ENCODE measurements at places on chromosomes 4 and X.

DNA sequence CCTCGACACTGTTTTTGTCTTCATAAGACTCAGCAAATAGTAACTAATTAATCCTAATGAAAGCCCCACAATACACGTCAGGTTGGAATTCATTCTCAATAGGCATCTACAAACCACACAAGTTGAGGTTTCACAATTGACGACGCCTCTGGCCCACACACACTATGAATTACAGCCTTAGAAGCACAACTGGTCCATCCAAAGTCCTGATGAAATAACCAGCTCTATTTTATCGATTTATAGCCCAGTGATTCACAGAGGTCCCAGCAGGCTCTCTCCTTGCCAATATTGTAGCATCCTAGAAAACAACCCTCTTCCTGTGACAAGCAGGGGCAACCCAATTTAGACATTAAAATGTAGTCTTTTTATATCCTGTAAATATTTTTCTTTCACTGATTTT is 112.1 kb downstream of the NR3C2 start:
- no peak for ATAC-seq

- no peak for ATAC-seq
These were observed 20.4 kb downstream of the LEF1 start for GRCh38 chr4:108148316-108148715.

- no peak for ATAC-seq
These were observed 145.9 kb downstream of the PPP3CA start for GRCh38 chr4:101201421-101201820.

DNA sequence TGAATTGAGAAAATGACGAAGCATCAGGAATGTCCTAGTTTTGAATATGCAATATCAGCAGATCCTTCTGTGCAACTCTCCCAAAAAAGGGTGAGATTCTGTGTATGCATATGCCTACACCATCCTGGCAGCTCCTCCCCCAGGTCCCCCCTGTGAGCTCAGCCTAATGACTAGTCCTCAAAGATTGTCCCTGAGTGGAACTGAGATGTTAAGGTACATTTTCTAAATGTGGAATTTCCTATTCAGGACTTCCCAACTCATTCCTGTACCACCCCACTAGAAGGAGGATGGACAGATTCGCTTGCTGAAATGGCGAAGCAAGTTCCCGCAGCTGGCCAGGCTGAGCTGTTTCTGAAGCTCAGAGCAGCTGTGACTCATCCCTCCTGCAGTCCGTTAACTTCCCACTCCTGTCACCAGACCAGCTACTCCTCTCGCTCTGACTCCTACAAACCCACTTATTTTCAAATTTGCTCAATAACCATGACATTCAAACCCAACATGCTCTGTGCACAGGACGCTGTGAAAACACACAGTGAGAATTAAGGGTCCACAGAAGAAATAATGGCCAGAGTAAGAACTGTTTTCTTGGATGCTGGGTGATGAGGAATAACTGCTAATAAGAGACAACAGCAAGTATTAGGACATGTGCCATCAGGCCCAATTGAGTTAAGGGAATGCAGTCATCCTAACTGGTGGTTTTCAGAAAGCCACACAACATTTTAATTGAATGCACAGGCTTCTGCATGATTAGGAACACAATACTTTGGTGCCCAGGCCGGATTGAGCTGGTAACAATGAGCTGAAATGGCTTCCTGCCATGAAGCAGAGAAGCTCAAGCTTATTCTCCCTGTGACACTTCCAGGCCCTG is 40.0 kb upstream of the IRF2 start:
- ATAC-seq: peak; percentile 98

- ATAC-seq: no peak
These were observed 1.8 kb downstream of the MAML3 start for GRCh38 chr4:140152013-140152703.

- no peak for ATAC-seq
These were observed 12.7 kb downstream of the MSANTD1 start for GRCh38 chr4:3261411-3262207.

DNA sequence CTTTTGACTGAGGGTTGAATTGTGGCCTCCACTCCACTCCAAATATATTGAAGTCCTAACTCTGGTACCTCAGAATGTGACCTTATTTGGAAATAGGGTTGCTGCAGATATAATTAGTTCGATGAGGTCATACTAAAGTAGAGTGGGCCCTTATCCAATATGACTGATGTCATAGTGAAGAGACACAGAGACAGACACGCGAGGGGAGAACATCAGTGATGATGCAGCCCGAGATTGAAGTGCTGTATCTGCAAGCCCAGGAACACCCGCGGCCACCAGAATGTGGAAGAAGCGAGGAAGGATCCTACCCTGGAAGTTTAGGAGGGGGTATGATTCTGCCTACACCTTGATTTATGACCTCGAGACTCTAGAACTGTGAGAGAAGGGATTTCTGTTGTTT is 279.0 kb downstream of the ANKRD50 start:
- ATAC-seq: no peak

DNA sequence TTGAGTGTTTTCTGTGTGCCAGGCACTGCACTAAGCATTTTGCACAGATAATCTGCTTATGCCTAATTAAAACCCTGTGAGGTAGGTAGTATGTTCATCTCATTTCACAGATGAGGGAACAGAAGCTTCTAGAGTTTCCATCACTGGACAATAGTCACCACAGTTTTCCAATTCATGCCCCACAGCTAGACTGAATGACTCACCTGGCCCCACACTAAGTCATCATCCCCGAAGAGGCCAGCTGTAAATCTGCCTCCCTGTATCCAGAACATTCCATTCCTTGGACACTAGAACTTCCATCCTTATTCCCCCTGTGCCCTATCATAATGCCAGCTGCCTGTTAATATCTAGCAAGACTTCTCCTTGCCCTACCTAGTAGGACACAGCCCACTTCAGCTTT is 40.9 kb upstream of the NYX start:
- ATAC-seq: no peak

- ATAC-seq: no peak
These were observed 2.0 kb downstream of the GTPBP6 start for GRCh38 chrX:316351-317325.

GRCh38 chr4:147134536-147135210 is 189.0 kb upstream of the TTC29 start:
- ATAC-seq: no peak

- no peak for ATAC-seq
These were observed 45.3 kb downstream of the DDX60L start for GRCh38 chr4:168434993-168435392.

GRCh38 chrX:136260776-136261175 is 9.6 kb upstream of the MAP7D3 start:
- ATAC-seq: no peak

DNA sequence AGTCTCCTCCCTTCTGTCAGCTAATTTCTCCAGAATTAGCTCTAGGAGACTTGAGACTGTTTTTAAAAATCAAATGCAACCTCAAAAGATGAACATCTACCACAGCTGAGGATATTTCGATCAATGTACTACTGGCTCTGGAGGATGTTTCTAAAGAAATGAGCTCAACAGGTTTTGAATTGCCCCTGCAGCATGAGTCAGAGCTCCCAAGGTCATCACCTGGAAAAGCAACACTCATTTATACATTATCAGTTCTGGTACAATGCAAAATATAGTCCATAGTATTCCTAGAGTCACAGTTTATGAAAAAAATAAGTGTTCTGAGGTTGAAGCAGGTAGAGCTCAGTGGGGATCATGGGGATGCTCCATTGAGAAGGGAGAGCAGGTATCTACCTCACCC is 50.8 kb upstream of the MCF2 start:
- ATAC-seq: no peak

GRCh38 chr4:38684951-38685844 is 21.2 kb downstream of the KLF3 start:
- no peak for ATAC-seq

DNA sequence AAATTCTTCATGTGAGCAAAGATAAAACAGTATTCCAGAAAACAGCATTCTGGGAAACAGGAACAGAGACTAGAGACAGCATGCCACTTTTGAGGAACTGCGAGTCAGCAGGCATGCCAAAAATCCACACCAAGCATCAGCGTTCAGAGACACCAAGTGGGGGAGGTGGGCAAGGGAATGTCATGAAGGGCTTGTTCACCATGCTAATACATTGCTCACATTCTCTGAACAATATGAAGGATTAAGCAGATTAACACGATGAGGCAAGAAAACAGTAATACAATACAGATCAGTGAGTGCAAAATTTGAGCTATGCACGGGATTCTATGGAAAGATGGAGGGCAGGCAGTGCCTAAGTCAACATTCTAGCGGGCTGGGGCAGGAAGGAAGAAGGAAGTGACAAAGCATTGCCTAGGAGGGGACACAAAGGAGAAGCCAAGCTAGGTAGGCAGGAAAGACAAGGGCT is 278.3 kb downstream of the FBXW7 start:
- no peak for ATAC-seq

DNA sequence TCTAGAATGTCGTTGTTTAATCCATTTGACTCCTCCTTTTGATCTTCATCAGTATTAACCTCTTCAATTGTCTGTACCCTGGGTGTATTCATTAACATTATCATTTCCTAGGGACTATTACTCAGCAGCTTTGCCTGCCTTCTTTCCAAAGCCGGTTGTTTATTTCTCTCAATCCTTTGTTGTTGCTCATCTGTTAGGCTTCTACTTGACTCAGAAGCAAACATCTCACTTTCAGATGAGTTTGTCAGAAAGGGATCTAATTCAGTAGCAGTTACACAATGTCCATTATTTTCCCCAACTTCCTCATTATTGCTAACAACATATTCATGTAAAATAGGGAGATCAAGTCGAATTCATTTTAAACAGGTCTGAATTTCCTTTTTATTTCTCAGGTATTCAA is 22.1 kb upstream of the HSD17B10 start:
- ATAC-seq: no peak

DNA sequence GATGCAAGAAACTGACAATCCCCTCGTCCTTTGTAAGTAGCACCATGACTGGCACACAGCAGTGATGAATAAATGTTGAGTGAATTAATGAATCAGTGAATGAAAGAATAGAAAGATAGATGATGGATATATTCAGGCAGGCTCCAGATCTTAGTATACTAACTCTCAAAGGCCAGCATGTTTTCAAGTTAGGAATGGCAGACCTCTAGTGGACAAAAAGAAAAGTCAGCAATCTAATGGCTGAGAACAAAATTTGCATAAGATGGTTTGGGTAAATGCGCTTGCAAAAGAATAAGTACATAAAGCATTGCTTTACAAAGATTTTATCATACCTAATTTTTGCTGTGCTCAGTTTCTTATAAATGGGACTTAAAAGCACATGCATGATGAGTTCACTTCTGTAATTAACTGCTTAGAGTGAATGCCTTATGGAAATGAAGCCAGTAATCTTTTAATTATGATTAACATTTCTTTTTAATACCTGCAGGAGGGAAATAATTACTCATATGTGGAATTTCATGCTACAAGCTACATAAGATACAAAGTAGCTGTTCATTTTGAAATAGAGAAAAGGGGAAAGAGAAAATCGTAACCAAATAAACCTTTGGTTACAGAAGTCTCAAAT is 126.9 kb upstream of the GPRIN3 start:
- peak; percentile 53 for ATAC-seq

- no peak for ATAC-seq
These were observed 1.0 kb upstream of the THAP9 start for GRCh38 chr4:82899374-82900065.

DNA sequence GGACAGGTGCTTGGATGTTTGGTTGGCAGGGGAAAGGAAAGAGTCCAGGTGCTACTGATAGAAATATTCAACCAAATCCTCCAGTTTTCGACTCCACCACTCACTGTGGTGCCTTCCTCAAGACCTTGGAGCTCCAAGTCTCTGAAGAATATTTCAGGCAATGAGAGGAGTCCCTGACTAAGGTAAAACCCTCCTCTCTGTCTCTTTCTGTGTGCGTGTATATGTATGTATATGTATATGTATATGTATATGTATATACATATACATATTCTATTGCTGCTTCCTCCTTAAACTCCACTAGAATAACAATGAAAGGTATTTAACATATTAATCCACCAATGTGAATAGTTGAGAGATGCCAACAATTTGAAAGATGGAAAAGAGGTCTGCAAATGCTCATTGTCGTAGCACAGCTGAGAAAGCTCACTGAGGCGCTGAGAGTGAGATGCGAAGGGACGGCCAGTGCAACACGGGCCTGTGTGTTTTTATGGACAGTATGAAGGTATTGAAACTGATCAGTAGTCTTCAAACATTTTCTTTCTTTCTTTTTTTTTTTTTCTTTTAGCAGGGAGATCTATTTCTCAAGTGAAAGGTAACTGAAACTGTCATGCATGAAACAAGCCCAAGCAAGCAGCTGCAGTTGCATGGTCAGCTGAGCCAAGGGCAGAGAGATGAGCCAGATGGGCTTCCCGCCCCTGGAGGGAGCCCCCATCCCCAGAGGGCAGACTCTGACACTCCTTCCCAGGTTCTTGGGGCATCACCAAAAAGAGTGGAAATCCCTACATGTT is 41.1 kb upstream of the HS3ST1 start:
- ATAC-seq: peak; percentile 70

- no peak for ATAC-seq
These were observed 62.8 kb downstream of the UCHL1 start for GRCh38 chr4:41319553-41319952.

GRCh38 chrX:25003066-25003849 is 12.5 kb downstream of the ARX start:
- ATAC-seq: no peak

- ATAC-seq: no peak
These were observed 915.5 kb downstream of the FAT4 start for GRCh38 chr4:126230269-126230668.

- ATAC-seq: no peak
These were observed 1461.1 kb downstream of the TECRL start for GRCh38 chr4:62948108-62948507.

Data from stimulated activated memory B cell treated with anti-CD40 and anti-IgM and Interleukin-4, amounts not matched to agents 10 μg/mL and 1 μg/mL and 100 μg/mL, for 72 hours (primary cell).